T-helper 1 cell (primary cell): ENCODE measurements at places on chromosomes 6 and 20.

DNA sequence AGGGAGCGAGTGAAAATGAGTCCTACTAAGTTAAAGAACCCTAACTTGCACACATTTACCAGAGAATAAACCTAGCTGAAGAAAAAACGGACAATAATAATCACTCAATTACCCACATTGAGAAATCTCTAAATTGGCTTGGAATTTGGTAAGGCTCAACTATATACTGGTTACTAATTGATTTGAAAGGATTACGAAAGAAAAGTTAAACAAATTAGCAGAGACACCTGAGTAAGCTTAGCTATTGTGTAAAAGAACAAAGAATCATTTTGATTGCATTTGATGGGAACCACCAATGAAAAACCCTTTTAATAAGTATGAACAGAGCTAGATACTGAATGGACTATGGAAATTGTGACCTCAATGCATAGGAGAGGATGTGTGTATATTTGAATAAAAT, 118.6 kb upstream of the ADGRF1 start:
- no peak for DNase-seq

GRCh38 chr6:106359959-106360409, 533 bp upstream of the CRYBG1 start:
- DNase-seq, result no peak

DNA sequence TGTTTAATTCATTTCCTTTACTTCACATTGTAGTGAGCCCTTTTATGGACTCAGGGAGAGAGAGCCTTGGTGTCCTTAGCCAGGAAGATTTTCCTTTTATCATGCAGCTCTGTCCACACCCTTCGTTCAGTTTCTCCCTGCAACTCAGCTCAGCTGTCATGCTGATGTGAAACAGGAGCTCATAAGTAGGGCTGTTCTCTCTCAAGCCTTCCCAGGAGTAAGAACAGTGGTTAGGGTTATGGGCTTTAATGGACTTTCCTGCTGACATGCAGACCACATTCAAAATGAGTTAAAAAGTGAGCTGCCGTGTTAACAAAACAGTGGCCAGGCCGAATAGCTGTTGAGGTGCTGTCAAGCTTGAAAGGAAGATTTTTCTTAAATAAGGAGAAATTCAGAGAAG, 104.1 kb downstream of the BCKDHB start:
- no peak for DNase-seq

- DNase-seq, result peak; percentile 13
Measured at GRCh38 chr20:33211817-33212424, 5.2 kb upstream of the BPIFA3 start.

DNA sequence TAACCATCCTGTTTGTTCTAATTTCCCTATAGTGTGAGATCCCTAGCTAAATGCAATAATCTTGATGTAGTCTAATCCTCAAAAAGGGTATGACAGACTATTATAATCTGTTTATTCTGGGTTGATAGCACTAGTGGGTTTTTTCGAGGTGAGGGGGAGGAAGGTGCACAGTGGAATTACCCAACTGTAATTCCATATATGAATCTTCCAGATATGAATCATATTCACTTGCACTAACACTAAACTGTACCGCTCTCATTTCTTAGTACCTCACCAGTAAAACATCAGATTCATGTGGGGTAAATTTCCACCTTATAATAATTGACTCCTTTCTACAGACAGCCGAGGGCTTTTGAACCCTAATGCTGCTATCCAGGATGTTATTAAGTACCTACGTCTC, 16.5 kb downstream of the NCOA7 start:
- peak; percentile 46 for DNase-seq

DNA sequence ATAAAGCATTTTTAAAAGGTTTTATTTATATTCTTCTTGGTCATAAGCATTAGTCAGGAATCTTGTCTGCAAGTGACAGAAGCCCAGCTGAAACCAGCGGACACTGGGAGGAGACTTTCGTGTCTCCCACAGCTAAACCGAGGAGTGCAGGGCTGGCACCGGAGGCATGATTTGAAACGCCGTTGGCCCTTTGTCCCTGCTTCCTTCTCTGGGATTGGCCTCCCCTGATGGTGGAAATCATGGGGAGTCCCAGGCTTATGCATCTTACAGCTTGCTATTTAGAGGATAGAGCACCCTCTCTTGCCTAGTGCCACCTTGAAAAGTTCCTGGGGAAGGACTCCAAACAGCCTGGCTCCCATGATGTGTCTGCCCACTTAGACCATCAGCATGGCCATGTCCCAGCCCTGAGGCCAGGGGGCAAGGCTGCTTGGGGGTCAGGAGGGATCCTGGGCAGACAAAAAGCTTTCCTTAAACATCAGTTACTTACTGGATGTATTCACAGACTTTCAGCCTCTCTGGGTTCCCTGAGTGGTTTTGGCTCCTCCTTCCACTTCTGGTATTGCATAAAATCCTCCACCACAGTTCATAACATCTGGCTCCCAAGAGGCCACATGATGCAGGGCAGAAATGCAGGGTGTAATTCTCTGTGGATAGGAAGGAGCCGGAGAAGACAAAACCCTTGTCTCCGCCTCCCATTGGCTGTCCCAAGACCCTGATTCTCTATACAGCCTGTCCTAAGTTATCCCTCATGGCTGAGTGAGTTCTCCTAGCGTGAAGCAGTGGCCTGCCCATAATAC, 49.3 kb upstream of the INSM1 start:
- DNase-seq, result no peak

DNA sequence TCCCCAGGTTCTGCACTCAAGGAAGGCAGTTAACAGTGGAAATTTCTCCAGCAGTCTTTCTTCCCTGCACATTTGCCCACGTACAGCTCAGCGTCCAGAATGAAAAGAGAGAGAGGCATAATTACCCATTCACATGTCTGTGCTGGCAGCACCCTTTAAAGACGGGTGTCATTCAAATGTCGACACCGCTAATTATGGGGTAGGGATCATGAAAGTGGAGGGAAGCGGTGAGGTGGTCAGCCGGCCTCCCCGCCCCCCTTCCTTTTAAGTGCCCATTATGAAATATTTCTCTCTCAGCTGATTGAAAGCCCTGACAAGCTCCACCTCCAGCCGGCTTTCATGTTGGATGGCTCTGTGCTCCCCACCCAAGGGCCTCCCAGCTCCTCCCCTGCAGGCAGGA, 246.1 kb downstream of the BMP7 start:
- DNase-seq, result no peak

- DNase-seq, result no peak
Measured at GRCh38 chr20:44097521-44098255, 89.3 kb downstream of the JPH2 start.
